ENCODE measurements at places on chromosomes 5 and 9.

- no peak for DNase-seq
Observed at GRCh38 chr5:117681431-117682254, 1107.0 kb upstream of the SEMA6A start.

DNA sequence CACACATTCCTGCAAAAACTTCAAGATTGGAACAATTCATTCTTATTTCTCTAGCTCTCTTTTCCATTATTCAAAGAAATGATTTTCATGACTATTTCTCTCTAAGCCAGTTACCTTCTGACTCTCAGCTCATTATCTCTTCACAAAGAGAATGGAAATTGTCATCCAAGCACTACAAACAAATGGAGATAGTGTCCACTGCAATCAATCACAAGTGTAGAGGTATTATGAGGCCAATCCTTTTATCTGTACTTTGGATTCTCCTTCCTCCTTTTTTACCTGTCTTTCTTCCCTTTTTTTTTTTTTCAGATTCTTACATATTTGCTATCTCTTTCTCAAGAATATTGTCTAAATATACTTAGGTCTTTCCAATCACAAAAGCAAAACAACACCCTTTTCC, 497.7 kb upstream of the MEF2C start:
- no peak for DNase-seq

GRCh38 chr5:180135128-180135955, 63.8 kb upstream of the RNF130 start:
- DNase-seq, result no peak

DNA sequence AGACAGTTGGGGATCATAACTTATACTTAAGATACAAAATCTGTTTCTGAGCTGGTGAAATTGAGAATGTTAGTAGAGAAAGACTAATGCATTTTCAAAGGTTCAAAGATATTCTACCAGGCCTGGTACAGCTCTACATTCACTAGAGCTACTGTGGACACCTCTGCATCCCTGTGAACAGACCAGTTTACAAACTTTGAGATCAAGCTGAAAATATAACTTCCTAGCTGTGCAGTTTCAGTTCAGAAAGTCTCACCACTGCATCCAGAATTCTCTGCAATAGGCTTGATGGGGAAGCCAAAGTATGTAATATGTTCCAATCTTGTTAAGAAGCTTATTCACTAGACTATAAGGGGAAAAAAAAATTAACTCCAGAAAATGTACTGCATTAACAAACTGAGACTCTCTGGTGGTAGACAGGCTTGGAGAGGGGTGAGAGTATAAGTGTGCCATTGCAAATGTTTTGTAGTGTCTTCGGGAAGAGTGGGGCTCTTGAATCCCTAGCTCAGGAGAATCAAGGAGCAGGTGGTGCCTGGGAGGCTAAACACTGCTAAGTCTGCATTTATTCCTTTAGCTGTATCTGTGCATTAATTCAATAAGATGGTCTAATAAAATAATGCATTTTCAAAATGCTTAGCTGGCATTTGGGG, 671.9 kb downstream of the NR2F1-AS1 start:
- no peak for DNase-seq

- DNase-seq, result no peak
Observed at GRCh38 chr5:98231089-98231488, 542.4 kb upstream of the RGMB start.

- DNase-seq, result no peak
Observed at GRCh38 chr9:128244837-128245231, 31.0 kb downstream of the GOLGA2 start.

- DNase-seq, result no peak
Observed at GRCh38 chr5:20537911-20538703, 550.1 kb upstream of the CDH18 start.
